ENCODE measurements at places on chromosomes 6 and 20.
A peak's percentile ranks its signal among the peaks of the same experiment; 100 is the strongest.

- no peak for DNase-seq
Observed at GRCh38 chr6:41487860-41488432, 58.2 kb upstream of the FOXP4 start.

- DNase-seq = no peak
Observed at GRCh38 chr6:150633486-150633834, 33.8 kb downstream of the PLEKHG1 start.

GRCh38 chr6:38185244-38185643, 365.7 kb downstream of the ZFAND3 start:
- DNase-seq = no peak

DNA sequence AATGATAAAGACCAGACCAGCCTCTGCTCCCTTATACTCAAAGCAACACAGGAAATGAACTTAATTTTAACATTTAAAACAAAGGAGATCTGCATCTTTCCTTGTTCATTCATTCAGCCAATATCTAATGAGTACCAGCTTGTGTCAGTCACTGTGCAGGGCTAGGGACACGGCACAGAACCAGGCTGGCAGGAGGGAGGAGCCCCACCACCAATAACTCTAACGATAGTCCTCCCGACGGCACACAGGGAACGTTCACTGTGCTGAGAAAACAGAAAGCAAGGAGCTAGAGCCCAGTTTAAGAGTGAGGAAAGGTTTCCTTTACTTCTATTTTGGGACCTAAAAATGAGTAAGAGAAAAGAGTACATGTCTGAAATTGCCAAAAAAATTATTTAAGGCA, 9.9 kb downstream of the ETV7 start:
- no peak for DNase-seq

DNA sequence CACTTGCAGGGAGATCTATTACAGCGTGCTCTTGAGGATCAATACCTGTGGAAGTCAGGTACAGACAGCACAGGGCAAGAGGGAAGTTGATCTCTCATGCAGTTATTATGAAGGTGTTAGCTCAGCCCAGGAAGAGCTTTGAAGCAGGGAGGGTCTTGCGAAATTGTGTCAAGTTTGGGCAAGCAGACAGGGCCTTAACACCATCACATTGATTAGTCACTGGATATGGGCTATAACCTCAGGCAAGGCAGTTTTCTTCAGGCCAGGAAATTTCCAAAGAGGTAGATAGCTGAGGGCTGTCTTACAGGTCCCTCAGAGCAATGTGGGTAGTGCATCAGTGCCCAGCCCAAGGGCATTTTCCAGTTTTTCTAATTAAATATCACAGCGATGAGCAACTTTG, 643.8 kb downstream of the DHX35 start:
- no peak for DNase-seq

DNA sequence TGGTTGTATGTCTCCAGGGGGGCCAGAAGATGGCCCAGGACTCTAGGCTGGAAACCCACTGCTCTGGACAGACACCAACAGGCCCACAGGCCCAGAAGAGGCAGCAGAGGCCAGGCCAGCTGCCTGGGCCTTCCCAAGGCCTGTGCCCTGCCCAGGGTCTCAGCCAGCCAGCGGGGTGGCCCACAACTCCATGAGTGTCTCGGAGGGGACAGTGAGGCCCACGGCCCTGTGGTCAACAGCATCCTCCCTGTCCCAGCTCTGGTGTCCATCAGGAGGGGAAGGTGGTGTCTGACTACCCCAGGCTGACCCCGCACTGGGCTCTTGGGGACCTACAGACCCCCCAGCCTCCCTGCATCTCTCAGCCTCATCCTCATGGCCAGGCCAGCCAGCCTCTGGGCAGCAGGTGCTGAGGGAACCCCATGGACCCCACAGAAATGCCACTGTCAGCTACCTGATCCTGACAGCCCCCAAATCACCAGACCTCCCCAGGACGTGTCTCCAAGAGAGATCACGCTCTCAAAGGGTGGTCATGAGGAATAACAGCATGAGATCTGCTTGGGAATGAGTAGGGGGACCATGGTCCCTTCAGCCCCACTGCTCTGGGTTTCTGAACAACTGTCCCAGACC, 112.4 kb downstream of the NOL4L start:
- no peak for DNase-seq

DNA sequence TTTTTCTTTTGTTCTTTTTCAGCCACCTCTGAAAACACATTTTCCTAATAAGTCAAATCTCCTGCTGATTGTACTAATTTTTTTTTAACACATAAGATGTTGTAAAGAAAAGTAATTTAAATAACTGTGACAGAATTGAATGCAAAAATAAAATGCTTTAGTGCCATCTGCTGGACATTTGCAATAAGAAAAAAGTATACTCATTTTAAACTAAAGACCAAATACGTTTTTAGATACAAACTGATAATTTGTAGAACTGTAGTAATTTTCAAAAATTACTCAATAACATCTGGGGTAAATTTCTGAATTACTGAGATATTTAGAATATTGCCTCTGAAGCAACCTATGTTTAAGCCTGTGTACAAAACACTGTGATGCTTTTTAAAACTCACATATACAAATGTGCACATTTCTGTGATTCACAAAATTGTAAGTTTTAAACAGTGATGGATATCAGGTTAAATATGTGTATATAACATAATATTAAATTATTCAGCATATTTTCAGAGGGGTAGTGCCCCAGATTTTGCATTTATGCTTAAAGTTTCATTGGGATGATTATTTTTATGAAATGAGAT, 198.7 kb downstream of the RIMS1 start:
- peak; percentile 16 for DNase-seq

GRCh38 chr20:54044156-54044555, 26.2 kb downstream of the BCAS1 start:
- DNase-seq = peak; percentile 87

Data from activated CD4-positive, alpha-beta T cell treated with anti-CD3 and anti-CD28 coated beads, Interleukin-2, Interleukin-6, amounts not matched to agents 100 ng/mL and 50 ng/mL, durations not matched to agents 16 hours and 8 hours (primary cell).